ENCODE measurements at places on chromosomes 13 and 19.

GRCh38 chr19:10245189-10245939 is 6.7 kb upstream of the MRPL4 start:
- DNase-seq, result no peak

DNA sequence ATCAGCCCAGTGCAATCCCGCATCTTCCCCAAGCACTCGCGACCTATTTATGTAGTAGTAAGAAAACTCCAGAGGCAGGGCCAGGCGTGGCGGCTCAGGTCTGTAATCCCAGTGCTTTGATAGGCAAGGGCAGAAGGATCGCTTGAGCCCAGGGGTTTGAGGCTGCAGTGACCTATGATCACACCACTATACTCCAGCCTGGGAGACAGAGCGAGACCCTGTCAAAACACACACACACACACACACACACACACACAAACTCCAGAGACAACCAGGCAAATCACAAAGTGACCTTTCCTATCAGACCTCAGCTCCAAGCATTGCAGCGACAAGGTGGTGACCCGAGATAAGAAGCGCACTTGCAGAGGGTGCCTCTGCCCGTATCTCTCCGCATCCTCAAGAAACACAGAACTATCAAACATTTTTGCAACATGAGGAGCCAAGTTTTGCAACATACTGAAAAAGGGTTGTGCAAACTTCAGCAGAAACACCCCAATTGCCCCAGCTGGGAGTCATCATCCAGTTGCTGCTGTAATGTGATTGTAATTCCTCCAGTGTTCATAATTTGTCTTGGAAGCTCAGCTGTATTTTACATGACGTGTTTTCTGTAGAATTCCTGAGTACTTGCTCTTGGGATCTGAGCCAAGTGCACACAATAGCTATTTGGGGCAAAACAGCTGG is 8.7 kb upstream of the KLF2 start:
- no peak for DNase-seq

DNA sequence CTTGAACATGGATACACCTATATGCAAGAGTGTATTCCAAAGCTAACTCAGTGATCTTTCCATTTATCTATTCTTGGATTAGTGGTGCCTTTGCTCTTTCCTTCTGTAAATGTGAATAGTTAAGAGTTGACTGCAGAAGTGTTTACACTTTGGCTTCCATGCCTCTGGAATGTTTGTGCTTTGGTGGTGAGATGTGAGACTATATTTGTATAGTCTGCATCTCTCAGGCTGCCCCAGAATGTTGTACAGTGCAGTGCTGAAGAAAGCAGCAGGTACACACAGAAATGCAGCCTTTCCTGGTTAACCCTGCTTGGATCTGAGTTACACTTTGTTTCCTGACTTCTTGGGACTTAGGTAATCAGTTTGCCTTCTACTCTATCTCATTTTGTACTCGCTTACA is 90.2 kb downstream of the DNAJC15 start:
- DNase-seq, result no peak

GRCh38 chr13:100951016-100951415 is 276.4 kb upstream of the TMTC4 start:
- DNase-seq, result no peak

DNA sequence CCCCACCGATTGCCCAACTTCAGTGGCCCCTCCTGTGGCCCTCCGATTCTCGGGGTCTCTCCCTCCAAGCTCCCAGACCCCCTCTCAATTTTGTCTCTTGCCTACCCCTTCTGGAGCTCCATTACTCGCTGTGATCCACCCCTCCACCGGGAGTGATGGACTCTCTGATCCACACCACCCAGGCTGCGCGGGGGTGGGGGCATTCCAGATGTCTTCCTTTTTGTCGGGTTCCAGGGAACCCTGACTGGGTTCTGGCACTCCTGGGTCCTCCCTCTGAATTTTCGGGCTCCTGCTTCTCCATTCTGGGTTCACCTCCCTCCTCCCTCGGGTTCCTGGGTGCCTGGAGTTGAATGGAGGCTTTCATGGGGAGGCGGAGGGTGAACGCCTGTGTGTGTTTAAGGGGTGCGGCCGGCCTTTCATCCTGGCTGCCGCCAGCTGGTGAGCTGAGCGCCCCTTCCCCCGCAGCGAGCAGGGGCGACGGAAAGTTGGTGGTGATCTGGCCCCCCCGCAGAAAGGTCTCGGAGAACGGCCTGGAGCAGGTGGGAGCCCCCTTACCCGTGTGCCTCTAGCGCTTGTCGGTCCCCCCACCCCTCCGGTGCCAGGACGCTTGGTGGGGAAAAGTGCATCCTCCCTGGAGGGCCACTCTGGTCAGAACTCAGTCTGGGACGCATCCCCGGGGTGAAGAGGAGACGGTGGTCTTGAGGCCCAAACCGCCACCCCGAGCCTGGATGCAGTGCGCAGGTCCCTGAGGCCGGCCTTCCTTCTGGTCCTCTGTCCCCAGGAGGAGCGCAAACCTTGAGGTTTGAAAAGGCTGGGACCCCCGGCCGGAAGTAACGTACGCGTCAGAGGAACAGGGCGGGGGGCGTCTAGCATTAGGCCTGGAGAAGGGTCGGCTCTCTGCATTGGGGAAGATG is 1.6 kb downstream of the MISP3 start:
- peak; percentile 58 for DNase-seq

GRCh38 chr13:46775385-46776107 is 21.4 kb downstream of the ESD start:
- no peak for DNase-seq

DNA sequence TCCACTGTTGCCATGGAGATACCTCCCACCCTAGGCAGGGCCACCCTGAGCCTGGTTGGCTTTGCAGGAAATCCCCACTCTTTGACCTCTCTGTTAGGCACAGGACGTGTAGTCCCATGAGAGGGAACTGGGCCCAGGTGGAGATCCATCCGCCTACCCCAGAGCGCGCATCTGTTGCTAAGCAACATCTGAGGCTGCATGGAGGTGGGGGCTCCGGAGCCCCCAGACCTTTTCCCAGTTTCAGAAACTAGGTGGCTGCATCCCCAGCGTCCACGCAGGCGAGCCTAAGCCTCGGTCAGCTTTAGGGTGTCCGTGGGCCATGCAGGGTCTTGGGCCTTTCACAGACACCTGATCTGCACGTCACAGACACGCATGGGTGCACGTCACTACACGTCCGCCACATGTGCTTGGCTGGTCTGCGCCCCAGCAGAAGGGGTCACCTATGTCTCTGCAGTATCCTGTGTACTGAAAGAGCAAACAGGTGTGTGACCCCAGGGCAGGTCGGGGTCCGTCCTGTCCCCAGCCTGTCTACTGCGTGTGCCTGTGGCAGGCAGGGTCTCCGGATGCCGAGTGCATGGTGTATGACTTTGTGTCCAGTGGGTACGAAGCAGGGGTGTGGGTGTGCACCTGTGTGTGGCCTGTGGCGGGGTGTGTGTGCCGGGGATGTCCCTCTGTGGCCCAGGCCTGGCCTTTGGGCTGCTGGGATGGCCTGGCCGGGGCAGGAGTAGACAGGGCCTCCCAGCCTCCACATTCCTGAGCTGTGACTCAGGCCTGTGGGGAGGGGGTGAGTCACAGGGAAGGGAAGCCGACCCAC is 4.1 kb upstream of the CIRBP start:
- DNase-seq, result no peak
